ENCODE measurements at places on chromosomes 1 and 21.

DNA sequence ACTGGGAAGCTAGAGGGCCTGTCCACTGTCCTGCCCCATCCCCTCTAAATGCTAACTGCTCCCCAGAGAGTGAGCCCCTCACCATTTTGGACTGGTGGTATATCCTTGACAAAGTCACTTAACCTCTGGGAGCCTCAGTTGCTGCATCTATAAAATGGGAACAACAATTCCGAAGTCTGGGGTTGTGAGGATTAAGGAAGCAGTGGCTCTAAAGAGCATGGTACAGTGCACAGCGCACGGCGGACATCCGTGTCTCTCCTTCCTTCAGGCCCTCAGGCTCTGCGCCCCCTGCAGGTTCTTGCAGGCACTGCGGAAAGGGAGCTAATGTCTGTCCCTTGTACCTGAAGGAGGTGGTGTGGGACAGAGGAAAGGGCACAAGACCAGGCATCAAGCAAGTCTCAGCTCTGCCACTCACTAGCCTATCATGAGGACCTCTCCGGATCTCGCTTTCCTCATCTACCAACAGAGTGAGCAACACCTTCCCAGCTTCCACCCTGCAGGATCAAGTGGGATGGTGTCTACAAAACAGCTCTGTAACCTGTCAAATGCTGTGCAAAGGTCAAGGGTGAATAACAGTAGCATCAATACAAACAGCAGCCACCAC, 20.1 kb downstream of the ECE1 start:
- peak; percentile 78 for DNase-seq

- DNase-seq, result no peak
Observed at GRCh38 chr1:183093786-183094298, 70.6 kb downstream of the LAMC1 start.

DNA sequence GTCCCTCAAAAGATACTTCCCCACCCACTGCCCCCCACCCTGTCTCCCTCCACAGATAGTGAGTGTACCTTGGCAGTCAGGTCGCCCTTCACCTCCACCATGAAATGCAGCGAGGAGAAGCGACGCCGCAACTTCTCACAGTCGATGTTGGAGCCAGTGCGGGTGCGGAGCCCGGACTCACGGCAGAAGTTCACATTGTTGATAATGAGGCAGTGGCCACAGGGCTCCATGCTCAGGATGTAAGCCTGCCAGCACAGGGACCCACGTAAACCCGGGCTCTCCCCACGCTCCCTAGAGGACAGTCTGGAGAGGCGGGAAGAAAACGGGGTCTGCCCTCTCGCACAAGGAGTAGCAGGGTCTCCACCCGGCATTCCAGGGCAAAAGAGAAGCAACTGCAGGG, 17.2 kb downstream of the CASP9 start:
- DNase-seq, result no peak

DNA sequence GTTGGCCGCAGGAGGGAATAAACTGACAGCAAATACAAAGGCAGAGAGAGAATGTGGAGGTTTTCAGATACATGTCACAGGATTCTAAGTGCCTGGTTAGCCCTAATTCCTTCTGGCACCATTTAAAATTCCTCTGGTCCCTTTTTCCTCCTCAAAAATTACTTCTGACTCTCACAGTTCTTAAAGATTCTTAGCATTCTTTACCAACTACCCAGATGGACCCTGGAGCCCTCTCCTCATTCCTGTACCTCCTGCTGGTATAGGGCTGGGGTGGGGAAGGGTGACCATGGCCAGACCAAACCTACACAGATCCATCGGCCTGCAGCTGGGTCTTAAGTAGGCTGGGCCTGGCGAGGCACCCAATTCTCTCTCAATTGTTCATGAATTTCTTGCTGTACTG, 7.2 kb downstream of the MKNK1 start:
- no peak for DNase-seq

DNA sequence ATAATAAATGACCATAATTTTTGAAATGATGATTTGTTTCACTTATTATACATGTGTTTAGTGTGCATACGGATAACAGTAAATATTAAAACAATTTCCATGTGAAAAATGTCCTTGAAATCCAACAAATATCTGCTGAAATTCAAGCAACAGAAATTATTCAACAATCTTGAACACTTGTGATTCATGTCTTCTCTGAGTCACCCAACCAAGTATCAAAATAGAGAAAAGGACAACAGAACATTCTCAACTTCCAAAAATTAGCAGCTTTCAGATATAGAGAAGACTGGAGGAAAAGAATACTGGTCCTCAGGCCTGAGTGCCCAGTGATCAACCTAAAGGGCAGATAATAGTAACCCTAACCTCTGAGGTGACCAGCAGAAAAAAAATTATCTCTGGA, 90.8 kb downstream of the VAV3 start:
- DNase-seq, result no peak

GRCh38 chr1:22839806-22840205, 129.2 kb downstream of the EPHB2 start:
- DNase-seq, result no peak

DNA sequence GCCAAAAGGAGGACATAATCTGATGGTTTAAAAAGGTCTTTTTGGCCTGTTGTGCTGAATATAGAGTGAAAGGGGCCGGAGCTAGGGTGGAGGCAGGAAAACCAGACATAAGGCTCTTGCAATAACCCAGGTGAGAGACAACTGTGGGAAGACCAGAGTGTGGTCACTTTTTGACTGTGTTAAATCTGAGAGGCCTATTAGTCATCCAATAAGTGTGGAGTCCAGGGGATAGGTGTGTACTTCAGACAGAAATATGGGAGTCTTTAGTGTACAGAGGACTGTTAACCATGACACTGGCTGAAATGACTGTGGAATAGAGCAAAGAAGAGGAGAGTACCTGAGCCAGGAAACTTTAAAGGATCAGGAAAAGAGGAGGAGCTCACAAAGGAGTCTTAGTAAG, 89.3 kb downstream of the VAV3 start:
- DNase-seq, result no peak

- no peak for DNase-seq
Observed at GRCh38 chr1:17994046-17994445, 113.6 kb upstream of the IGSF21 start.

DNA sequence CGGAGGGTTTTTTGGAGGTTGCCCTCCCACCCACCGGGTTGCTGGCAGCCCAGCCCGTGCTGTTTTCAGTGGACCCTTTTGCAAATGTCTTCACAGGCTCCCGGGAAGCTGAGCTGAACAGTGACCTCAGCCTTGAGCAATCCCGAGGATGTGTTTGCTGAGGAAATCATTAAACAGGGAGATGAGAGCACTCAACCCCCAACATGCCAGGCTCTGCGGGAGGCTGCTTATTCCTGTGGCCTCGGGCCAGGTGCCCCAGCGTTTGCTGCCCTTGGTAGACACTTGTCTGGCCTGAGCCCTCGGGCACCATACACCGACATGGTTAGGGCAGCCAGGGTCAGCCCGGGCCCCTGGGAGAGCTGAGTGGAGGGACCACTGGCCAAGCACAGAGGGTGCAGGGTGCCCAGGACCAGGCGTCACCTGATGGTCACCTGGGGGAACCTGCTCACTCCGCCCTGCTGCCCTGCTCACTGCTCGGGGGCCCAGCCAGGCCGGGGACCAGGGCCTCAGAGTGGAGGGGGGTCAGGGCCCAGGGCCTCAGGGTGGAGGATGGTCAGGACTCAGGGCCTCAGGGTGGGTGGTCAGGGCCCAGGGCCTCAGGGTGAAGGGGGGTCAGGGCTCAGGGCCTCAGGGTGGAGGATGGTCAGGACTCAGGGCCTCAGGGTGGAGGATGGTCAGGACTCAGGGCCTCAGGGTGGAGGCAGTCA, 42.5 kb upstream of the POFUT2 start:
- no peak for DNase-seq

DNA sequence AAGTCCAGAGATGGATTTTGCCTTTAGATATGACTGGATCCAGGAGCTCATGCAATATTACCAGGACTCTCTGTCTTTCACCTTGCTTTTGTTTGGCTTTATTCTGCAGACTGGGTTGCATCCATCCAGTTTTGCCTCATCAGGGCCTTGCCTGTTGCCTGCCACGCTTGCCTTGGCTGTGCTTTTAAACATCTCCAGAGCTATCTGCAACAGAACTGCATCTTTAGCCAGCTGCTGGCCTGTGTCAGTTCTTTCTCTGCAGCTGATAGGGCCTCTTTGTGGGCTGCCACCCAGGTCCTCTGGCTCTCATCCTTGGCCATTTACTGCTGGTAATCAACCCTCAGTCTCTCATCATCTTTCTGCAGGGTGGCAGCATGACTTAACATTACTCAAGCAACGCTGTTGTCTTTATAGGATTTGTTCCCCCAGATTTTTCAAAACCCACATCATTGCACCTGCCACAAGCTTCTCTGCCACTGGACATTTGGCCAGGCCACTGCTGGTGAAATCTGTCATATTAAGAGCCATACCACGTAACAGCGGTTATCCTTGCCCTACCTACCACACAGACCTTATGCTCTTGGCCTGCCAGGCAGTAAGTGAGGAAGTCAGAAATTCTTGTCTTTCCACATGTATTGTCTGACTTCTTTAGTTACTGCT, 24.4 kb upstream of the HUNK start:
- DNase-seq, result no peak

GRCh38 chr21:39003982-39004633, 179.1 kb downstream of the PSMG1 start:
- DNase-seq, result no peak
